Activated CD4-positive, alpha-beta T cell treated with anti-CD3 and anti-CD28 coated beads, Interleukin-2, Interleukin-4, amounts not matched to agents 100 ng/mL and 50 ng/mL, durations not matched to agents 16 hours and 8 hours (primary cell): ENCODE measurements at places on chromosomes 1 and 21.

DNA sequence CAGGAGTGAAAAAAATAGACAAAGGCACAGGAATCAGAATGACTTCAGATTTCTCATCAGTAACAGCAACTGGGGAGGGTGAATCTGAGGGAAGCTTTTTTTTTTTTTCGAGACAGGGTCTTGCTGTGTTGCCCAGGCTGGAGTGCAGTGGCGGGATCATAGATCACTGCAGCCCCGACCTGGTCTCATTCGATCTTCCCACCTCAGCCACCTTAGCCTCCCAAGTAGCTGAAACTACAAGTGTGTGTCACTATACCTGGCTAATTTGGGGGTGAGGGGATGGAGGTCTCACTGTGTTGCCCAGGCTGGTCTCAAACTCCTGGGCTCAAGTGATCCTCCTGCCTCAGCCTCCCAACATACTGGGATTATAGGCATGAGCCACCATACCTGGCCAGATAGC, 10.7 kb downstream of the ARMH1 start:
- DNase-seq: no peak

GRCh38 chr1:53174971-53175913, 21.4 kb upstream of the CPT2 start:
- no peak for DNase-seq

DNA sequence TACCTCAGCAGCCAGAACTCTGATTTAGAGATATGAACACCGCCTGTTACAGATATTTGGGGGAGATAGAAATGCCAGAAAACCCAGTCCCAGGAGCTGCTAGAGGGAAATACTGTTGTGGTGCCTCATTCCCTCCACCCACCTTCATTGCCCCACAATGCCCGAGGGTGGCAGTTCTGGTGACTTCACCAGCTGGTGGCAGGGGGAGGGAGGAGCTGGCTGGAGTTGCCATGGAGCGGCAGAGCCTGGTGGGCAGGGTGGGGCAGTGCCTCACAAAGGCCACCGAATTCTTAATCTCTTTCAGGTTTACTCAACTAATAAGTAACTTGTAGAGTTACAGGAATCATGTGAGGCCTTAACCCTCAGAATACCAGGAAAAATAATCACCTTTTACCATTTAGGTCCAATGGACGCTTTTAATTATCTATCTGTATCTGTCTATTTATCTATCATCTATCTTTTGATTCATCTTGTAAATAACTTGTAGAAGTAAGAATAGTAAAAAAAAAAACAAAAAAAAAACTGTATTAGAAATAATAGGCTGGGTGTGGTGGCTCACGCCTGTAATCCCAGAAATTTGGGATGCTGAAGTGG, 11.7 kb upstream of the S100A11 start:
- peak; percentile 80 for DNase-seq

DNA sequence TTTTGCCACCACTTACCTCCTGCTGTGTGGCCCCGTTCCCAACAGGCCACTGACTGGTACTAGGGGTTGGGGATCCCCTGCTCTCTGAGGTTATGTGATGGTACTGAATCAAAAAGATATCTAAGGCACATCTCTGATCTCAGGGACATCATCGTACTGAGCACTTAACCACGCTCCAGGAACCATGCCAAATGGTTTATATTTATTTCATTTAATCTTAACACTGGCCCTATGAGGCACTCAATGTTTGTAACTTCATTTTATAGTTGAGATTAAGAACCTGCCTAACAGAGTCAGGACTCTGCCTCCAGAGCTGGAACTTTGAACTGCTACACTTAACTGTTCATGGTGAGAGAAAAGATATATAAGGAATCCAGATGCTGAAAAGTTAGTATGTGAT, 98.0 kb upstream of the HP1BP3 start:
- no peak for DNase-seq

DNA sequence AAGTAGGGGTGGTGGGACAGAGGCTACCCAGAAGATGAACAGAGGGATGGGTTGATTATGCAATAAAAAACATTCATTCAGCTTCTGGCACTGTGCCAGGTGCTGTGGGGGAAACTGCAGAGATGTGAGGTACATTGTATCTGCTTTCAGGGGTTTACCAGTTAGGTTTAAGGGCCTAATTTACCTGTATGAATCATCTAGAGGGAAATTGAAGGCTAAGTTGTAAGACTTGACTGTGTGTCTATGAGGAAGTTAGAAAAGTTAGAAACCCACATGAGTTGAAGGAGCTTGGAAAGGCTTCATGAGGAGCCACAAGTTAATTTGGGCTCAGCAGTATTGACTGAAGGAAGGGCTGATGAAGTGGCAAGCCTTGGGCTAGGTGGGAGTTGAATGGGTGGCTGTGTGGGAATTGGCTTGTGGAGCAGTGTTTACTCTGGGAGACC, 36.7 kb upstream of the APOBEC4 start:
- peak; percentile 4 for DNase-seq

GRCh38 chr21:39016740-39017315, 166.4 kb downstream of the PSMG1 start:
- no peak for DNase-seq

- DNase-seq: no peak
Measured at GRCh38 chr21:45055861-45056260, 18.5 kb upstream of the ADARB1 start.

DNA sequence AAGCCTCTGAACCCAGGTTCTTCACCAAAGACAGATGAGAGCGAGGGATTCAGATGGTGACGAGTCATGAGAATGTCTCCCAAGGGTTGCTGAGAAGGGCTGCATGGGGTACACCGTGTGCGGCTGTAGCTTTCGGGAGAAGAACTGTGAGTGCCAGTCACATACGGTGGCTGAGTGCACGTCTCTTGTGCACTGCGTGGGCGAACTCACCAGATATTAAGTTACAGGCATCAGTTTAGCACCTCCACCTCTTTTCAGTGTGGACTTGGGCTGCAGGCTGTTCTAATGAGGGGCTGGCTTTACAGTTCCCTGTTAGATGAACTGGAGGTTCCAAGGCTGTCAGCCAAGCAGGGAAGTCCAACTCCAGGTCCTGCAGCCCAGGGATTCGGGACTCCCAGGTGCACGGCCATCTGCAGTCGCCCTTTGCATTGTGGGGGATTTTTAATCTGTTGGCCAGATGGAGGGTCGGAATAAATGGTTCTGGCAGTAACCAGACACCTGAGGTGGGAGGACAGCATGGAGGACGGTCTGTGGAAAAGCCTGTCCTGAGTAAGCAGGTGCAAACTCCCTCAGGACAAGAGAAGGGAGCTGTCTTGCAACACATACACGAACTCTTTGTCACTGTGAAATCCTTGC, 26.5 kb upstream of the AVPR1B start:
- DNase-seq: no peak

DNA sequence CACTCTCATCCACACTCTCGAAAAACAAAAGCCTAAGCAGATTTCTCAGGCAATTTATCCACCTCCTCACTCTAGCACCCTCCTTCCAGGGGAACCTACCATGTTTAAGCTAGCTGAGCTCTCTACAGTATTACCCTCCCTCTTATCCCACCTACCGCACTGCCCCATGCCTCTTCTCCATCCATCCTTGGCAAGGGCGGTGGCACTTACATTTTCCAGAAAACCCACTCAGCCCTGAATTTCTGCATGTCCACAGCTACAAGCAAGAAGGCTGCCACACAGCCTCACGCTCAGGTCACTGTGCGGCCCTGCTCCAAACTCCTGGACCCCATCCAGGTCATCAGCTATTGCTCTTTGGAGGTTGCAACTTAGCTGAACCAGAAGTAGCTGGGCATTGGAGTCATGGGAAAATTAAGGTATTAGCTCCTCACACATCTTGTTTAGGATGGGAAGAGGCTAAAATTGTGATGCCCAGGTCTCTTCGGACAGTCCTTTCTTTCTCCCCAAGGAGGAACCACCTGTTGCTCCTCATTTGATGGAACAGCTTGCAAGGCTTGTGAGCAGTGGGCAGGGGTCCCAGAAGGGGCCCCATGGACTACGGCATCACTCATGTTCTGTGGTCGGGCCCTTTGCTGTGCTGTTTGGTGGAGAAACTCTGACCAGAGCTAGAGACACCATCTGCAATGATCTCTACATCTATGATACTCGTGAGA, 1.1 kb downstream of the KLHDC9 start:
- DNase-seq: no peak
